Fibroblast of skin of scalp (primary cell): ENCODE measurements at places on chromosomes 3 and 15.

DNA sequence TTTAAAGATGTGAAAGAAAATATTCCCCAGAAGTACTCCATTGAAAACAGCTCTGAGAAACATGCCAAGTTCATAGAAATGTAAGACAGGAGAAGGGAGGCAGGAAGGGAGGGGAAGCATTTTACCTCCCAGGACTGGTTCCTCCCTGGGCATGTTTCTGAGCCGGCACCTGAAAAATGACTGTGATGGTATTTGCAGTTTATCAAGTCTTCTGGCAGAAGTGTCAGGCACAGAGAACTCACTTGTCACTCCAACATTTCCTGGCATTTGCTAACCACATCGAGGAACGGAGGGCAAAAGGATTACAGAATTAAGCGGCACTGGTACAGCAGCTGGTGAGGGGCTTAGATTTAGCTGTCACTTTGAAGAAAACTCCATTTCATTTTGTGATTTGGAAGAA, 1054.0 kb downstream of the TUSC7 start:
- no peak for DNase-seq

DNA sequence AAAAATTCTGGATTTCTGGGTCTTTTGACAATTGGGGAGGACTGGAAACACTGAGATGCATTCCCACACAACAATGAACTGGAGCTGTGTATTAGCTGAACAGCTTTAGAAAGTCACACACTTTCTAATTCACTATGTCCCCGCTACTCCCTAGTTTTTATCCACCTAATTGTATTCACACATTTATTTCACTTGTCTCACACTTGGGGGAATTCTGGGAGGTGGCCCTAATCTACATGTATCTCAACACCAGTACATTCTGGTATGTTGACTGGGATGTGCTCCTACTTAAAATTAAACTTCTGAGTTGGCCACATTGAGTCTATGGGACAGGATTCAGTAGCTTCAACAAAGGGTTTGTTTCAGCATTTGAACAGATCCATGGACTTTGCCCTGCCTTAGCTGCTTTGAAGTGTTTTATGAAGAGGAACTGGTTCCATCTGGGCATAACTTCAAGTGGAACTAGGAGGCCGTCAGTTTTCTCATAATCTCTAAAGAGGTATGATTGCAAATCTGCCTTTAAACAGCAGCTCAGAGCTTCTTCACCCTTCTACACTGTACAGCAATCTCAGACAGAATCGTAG, 106.5 kb upstream of the CMC1 start:
- no peak for DNase-seq

- peak; percentile 58 for DNase-seq
These were observed 110.8 kb downstream of the TBC1D2B start for GRCh38 chr15:77966540-77967234.

DNA sequence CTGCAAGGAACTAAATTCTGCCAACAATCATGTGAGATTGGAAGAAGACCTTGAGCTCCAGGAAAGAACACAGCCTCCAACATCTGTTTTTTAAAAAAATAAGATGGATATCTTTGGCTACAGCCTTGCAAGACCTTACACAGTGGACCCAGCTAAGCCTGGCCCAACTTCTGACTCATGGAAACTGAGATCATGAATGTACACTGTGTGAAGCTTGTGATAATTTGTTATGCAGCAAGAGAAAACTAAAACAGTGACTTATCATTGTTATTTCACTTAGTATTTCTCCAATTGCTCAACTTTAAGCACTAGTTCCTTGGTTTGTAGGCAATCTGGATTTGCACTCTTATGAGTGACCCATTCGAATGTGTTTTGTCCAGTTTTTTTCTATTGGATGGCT, 29.3 kb downstream of the SHQ1 start:
- DNase-seq: peak; percentile 48

DNA sequence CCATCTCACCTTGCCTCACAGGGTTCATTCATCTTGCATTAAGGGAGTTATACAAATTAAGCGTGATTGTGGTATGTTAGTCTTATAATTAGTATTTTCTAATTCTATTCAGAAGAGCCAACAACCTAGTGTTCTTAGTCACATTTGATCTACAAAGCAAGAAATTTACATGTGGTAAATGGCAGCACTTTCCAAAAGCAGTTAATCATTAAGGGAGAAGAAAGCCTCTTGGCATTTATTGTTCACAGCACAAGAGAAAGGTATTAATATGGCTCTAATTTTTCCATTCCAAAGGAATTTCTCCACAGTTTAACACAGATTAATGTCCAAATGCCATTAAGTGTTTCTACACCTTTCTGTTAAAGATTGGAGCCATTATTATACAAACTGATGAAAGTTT, 1077.1 kb downstream of the ZPLD1 start:
- DNase-seq: no peak

DNA sequence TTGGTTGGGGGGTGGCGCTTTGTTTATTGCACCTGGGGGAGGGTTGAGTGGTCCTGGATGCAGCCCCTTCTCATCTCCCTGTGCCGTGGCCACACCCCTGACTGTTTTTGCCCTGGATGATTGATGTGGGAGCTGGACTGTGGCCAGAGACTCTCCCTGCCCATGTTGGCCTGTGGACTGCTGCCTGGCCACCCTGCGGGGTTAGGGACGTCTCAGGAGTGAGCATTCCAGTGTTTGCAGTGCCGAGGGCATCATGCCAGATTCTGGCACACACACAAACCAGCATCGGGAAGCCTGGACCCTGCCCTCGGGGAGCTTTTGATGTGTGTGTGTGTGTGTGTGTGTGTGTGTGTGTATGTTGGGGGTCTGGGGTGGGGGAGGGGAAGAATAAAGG, 15.8 kb downstream of the APBA2 start:
- DNase-seq: no peak

- no peak for DNase-seq
These were observed 428 bp downstream of the LYSMD4 start for GRCh38 chr15:99732751-99733267.

- peak; percentile 35 for DNase-seq
These were observed 281.2 kb upstream of the THBS1 start for GRCh38 chr15:39299486-39300267.

- no peak for DNase-seq
These were observed 94.4 kb downstream of the TGFBR2 start for GRCh38 chr3:30700702-30701321.

DNA sequence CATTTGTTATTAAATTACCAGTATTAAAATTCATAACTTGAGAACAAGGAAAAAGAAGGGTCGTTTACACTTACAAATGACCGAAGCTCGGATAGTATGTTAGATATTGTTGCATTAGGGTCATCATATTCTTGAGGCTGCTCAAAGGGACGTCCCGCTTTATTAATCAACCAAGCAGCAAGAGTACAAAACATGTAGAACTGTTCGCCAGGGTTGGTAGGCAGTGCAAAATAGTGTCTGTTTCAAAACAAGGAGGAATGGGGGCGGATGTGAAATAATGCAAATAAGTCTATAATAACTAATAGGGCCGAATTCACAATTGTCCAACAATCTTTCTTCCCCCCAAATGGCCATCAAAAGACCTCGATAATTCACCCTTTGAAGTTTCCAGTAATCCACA, 2.9 kb downstream of the IFT57 start:
- DNase-seq: no peak

GRCh38 chr3:171481011-171481410, 20.8 kb upstream of the TNIK start:
- no peak for DNase-seq

DNA sequence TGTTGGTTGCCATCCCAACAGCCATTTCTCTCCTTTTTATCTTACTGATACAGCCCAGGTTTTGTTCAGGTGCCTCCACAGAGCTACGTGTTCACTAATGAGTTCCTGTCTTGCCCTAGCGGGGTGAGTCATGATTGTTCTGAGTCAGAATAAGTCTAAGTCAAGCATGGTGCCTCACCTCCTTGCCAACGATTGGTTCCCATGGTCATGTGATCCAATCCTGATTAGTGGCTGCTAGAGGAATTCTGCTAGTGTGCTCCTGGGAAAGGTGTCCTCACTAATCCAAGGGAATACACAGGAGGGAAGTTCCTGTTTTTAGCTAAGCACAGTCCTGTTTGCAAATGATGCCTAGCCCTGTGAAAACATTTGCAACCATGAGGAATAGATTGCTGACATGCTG, 99.8 kb downstream of the NSUN3 start:
- peak; percentile 5 for DNase-seq

DNA sequence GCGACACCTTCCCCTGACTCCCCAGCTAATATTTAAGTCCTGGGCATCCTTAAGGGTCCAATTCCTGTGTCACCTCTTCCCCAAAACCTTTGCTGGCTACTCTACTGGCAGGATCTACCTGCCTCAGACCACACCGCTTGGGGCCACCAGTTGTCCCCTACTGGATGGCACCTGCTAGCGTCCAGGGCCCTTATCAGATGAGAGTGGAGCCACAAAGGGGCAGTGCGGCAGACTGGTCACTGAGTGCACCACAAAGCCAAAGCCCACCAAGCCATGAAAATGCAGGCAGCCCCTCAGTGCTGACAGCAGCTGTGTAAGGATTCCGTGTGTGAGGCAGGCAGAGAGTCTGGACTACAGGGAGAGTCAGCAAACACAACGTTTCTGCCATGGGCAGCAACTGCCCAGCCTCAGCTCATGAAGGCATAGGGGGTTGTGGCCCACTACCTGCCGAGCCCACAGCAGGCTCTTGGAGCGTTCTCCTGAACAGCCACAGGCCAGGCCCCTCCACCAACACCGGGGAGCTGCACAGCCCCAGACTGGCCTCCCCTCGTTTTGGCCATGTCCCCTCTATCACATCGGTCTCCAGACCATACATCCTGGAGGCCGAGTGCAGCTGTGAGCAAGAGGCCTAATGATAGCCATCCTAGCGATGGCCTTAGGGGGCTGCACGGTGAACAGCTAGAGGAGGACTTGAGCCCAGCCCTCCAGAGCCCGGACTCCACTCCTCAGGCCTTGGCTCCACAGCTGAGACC, 32.3 kb downstream of the ALDH1L1 start:
- DNase-seq: no peak

DNA sequence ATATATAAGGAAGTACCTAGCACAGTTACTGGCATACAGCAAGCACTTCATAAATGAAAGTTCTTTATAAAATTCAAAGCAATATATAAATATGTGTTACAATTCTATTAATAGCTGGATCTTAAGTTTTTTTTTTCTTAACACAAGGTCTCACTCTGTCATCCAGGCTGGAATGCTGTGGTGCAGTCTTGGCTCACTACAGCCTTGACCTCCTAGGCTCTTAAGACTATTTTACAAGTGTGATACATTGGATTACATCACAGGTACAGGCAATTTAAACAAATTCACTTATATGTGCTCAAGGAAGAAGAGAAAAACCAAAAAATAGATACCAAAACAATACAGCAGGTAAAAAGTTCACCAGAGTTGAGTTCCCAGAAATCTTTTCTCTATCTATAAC, 60.6 kb downstream of the ZNF280D start:
- peak; percentile 52 for DNase-seq

DNA sequence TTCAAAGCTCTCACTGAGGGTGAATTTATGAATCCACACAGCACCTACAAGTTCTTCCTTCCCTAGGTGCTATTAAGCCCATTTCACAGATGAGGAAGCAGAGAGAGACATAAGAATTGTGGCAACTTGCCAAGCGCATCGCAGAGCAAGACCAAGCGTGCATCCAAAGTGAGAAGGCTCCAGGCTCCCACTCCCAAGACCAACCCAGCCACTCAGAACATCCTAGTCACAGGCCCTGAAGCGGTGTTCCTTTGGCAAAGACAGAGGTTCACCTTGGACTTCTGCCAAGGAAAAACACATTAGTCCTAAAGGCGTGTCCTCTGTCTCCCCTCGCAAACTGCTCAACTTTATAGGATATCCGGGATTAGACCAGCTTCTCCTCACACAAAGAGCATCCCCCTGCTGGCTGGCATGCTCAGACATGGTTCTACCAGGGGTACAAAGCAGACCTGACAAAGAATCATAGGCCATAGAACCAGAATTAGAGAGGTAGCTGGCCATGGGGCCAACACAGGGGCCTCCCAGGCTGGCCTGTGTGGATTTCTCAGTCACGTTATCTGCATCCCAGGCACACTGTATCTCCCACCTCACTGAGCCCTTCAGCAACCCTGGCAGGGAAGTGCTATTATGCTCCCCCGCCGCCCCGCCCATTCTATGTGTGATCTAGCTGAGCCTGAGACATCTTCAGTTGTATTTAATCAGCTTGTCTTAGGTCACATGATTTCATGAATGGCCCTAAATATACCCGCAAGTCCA, 160.2 kb downstream of the FOXP1 start:
- DNase-seq: peak; percentile 38

DNA sequence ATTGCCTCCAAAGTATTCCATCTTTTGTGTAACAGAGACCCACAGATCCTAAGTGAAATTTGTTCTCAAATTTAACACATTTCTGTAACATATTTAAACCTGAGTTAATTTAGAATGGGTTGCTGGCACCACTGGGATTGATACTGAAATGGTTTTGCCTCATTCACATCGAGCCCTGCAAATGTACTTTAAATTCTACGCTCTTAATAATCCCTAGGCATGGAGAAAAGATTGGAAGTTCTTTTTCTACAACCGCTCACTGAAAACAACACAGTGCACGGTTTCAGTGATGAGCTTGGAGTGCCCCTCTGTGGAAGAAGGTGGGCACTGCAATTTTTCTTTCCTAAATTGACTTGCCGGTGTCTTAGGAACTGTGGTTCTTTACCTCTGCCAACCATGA, 109.9 kb upstream of the ATP11B start:
- peak; percentile 70 for DNase-seq

GRCh38 chr3:115961380-115961779, 338.1 kb downstream of the GAP43 start:
- DNase-seq: no peak

GRCh38 chr15:39669661-39670060, 88.8 kb downstream of the THBS1 start:
- DNase-seq: no peak

- no peak for DNase-seq
These were observed 18.4 kb upstream of the OCA2 start for GRCh38 chr15:28117432-28117990.

- DNase-seq: peak; percentile 51
These were observed 97.3 kb downstream of the MBNL1 start for GRCh38 chr3:152365766-152366593.

DNA sequence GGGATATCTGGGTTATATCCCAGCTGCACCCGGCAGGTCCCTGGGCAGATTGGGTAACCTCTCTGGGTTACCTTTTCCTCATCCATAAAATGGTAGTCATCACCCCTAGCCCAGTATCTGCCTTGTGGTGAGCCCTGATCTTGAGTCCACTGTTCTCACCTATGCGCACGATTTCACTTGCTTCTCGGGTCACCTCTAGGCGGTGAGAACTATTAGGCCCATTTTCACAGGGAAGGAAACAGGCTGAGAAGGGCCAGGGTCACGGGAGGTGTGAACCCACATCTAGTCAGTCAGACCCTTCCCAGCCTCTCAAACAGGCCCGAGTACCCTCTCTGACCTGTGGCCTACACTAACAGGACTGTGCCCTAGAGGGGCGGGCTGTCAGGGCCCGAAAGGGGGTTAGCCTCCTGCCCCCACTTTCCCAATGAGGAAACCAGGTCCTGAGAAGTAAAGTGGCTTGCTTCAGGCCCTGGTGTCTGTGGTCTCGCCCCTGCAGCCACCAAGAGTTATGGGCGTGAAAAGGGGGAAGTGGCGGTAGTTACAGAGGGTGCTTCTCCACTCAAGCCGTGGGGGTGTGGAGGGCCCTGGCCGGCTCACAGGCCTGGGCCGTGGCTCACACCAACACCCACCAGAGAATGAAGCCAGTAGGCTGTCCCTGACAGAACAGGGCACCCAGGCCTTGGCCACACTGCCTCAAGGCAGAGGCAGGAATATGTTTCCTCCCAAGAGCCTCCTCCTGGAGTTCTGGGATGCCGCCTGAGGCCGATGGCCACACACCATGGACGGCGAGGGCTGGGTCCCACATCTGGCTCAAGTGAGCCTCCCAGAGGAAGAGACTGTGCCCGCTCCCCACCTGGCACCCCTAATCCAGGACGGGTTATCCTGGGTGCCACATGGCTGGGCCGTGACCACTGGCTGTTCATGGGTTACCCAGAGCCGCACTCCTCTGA, 19.5 kb downstream of the PSTPIP1 start:
- DNase-seq: no peak
